Foreskin keratinocyte (primary cell): ENCODE measurements at places on chromosomes 7 and 10. TPM values are rescaled to one million over a fixed set of nuclear protein-coding genes. Genes with fewer than 3 reads are reported as not detected.

Gene TMEM60
- 16.9 and 20.6 TPM in 2 replicates for total RNA-seq

Gene PRF1
- not detected in 2 replicates for total RNA-seq

Gene MYOZ1
- total RNA-seq: not detected in 2 replicates

Gene PLPP4
- total RNA-seq: 0.31 and 0.35 TPM in 2 replicates

Gene VSTM4
- not detected in 2 replicates for total RNA-seq

Gene CALHM1
- total RNA-seq: not detected in 2 replicates

Gene CSTF2T
- total RNA-seq: 16.7 and 17.4 TPM in 2 replicates
